ENCODE measurements at places on chromosomes 5 and 9.
A peak's percentile ranks its signal among the peaks of the same experiment; 100 is the strongest.

GRCh38 chr9:131791542-131792254 lies 51.8 kb upstream of the RAPGEF1 start:
- DNase-seq = no peak

GRCh38 chr5:105150323-105150722 lies 1587.7 kb upstream of the NUDT12 start:
- no peak for DNase-seq

DNA sequence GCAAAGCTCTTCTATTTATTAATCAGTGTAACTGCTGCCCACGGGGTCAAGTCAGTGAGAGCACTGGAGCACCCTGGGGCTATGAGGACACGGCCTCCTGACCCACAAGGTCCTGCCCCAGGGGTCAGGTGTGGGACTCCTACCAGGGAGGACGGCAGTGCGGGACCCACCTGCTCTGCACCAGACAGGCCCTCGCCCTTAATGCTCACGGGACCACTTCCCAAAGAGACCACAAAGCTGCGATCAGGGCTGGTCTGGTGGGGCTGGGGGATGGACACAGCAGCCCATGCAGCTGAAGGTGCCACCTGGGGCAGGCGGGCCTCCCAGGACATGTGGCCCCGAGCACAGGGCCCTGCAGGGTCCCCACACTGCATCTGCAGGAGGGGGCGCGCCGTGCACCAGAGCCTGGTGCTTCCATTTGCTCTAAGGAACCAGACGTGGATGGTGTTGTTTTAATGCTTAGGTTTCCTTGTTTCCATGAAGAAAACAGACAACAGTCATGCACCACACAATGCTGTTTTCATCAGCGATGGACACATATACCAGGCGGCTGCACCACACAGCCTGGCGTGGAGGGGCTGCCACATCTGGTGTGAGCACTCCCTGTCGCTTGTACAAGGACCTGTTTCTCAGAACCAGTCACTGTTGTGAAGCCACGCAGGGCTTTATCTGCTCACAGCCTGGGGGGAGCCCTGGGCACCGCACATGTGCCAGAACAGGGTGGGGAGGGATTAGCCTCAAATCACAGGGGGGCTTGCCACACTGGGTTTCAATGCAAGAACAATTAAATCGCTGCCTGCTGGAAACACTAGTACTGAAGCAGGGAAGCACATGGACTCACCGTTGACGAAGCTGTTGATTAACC lies 22.6 kb downstream of the CLPTM1L start:
- DNase-seq = no peak

DNA sequence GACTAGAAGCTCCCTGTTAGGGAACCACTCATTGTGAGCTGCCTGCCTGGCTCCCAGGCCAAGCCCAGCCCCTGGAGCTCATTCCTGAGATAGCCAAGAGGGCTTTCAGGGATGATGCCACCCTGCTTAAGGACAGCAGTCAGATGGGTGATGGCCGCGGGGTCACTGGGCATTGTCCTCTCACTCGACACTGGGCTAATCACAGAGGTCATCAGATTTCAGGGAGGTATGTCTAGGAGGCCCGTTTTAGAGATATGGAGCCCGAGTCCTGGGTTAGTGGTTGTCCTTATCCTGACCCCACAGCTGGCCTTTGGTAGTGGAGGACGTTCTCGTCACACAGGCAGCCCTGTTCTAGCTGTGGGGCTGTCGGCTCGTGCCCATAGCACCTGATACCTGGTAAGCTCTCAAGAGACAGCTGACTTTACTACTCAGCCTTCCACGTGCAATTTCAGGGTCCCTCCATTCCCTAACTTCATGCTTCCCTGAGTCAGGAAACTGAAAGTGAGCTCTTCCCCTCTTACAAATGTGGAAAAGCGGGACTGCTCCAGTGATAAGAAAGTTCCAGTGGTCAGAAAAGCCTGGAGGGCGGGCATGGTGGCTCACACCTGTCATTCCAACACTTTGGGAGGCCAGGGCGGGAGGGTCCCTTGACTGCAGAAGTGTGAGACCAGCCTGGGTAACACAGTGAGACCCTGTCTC lies 7.1 kb upstream of the PTGES start:
- no peak for DNase-seq

DNA sequence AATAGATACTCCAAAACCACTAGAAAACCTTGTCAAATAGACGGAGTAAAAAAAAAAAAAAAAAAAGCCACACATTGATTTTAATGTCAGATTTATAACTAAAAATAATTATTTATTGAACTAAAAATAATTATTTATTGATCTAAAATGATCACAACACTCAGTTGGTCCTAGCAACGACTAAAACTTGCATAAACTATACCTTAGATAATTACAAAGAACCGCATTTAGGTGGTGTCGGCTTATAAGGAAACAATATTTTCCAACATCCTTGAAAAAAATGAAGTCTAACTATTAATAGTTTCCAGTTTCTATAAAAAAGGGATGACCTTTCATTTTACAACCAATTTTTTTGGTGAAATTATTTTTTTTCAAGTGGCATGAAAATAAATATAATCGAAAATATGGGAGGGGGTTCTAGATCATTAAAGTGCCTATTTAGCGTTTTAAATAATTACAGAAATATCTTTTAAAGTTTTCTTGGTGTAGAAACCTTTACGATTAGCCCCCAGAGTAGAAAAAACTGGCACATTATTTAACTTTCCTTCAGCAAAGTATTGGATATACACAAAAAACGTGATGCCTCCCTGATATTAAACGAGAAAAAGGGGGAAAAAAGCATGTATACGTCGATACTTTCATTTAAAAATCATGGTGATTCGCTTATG lies 3.7 kb downstream of the ARRDC3 start:
- no peak for DNase-seq

DNA sequence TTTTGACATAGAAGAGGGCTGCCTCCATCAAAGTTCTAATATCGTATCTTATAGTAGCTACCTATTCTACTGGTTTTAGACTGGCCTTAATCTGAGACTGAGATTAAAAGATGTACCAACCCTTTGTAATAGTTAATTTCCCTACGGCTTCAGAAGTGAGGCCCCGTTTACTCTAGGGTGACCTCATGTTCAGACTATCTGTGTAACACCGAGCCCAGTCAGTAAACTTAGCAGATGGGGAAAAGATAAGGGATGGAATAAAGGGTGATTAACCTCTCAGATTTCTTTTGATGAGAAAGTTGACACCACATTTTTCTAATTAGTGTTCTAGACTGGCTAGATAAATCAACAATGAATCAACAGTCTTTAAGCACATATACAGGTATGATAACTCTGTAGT lies 283.1 kb downstream of the KCTD16 start:
- no peak for DNase-seq

DNA sequence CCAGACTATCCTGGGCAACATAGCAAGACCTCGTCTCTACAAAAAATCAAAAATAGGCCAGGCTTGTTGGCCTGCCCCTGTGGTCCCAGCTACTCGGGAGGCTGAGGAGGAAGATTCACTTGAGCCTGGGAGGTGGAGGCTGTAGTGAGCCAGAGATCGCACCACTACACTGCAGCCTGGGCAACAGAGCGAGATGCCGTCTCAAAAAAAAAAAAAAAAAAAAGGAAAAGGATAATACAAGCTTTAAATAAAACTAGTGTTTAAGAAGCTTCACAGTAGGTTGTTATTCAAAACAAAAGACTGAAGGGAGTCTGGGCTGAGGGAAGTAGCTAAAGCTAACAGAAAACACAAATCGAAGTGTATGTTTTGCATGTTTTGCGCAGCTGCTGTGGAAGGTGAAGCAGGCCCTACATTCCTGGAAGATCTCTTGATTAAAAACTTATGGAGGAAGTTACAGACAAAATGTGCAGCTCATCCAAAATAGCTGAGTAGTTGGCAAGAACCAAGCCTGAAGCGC lies 581 bp upstream of the C9orf40 start:
- DNase-seq = peak; percentile 8

DNA sequence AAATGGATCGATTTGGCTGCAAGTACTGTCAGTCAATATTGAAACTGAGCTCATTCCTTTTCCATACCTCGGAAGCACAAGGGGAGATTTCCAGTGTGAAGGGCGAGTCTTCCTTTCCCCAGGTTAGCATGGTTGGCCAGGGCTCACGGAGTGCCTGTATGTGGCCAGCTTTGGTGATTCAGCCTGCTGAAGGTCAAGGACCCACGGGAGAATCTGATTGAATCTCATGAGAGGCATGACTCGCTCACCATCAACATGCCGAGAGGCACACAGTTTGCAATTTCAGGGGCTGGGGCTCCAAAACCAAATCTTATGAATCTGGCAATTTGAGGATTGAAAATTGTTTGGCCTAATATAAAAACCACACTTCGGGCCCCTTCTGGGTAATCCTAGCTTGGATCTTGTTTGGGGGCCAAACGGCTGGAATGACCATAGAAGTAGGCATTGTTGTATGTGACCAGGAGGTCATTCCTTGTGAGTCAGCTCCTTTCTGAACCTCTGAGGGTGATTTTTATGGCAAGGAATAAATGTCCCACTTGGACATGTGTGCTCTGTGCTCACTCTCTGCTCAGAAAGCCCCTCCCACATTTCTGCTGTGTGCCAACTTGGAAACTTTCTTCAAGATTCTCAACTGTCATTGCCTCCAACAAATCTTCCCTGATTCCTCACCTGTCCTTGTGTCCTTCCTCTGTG lies 69.8 kb downstream of the DOCK2 start:
- no peak for DNase-seq

DNA sequence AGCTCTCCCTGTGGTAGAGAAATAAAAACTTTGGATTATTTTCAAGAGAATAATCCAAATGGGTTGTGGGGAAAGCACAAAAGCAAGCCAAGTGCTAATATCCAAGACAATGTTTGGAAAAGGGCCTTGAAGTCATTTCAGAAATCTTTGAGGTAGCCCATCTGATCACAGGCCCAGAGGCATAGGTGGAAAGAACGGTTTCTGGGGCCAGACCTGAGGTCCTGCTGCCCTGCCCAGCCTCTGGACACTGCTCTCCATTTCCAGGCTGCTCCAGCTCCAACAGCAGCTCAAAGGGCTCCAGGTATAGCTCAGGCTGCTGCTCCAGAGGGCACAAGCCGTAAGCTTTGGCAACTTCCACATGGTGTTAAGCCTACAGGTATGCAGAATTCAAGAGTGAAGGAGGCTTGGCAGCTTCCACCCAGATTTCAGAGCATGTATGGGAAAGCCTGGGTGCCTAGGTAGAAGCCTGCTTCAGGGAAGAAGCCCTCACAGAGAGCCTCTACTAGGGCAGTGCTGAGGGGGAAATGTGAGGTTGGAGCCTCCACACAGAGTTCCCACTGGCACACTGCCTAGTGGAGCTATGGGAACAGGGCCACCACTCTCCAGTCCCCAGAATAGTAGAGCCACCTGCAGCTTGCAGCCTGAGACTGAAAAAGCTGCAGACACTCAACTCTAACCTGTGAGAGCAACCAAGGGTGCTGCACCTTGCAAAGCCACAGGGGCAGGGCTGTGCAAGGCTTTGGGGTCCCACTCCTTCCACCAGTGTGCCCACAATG lies 133.1 kb downstream of the PIK3R1 start:
- no peak for DNase-seq

Data from NB4 (cell line).